Stimulated activated CD8-positive, alpha-beta memory T cell treated with anti-CD3 and anti-CD28 coated beads, Interleukin-7, amount 100 ng/mL, for 4 hours (primary cell): ENCODE measurements at places on chromosomes 3 and 15.

- DNase-seq, result peak; percentile 77
Measured at GRCh38 chr3:45167011-45167911, 21.1 kb upstream of the CDCP1 start.

DNA sequence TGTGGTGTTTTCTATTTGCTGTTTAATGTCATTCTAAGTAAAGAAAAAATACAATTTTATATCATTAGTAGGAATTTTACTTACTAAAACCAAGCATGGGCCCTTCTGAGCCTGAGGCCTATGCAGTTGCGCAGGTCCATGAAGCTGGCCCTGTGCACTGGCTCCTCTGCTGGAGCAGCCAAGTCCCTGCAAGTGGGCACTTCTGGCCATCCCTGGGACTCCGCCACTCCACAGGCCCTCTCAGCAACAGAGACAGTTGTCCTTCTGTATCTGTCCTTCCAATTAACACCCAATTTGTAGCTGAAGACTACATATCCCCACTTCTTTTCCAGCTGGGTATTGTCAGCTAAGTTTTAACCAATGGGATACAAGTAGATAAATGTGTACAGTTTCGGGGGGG, 49.9 kb upstream of the RYK start:
- no peak for DNase-seq

DNA sequence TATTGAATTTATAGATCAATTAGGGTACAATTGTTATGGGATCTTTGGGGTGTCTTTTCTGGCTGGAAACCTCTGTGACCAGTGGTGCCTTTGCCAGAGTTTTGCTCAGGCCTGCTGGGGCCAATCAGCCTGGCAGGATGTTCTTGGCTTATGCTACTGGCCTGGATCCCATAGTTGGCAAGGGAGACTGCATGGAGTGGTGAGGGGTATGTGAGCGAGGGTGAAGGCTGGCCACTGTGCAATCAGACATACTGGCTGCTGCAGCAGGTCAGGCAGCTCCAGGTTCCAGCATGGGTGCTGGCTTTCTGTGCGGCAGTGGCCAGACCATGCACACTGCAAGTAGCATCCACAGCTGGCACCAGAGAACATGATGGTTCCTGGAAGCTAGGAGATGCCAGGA, 1053.2 kb upstream of the GBE1 start:
- DNase-seq, result no peak

DNA sequence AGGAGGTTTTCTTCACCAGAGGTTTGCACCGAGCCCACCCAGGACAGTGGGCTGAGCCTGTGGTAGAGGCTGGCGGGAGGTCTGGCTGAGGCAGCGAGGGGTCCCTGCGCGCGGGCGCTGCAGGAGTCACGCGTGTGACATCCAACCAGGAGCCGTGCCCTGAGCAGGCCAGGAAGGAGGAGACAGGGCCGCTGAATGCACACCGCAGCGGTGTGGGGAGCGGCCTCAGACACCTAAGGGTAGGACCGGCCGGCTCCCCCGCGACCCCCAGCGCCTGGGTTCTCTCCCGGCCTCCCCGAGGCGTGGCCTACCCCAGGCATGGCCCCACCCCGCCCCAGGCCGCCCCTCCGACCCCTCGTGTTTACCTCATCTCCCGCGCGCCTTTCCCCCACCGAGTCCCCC, 412 bp downstream of the SLC41A3 start:
- DNase-seq, result no peak

GRCh38 chr15:86754846-86755245, 675.2 kb downstream of the AGBL1 start:
- DNase-seq, result no peak

DNA sequence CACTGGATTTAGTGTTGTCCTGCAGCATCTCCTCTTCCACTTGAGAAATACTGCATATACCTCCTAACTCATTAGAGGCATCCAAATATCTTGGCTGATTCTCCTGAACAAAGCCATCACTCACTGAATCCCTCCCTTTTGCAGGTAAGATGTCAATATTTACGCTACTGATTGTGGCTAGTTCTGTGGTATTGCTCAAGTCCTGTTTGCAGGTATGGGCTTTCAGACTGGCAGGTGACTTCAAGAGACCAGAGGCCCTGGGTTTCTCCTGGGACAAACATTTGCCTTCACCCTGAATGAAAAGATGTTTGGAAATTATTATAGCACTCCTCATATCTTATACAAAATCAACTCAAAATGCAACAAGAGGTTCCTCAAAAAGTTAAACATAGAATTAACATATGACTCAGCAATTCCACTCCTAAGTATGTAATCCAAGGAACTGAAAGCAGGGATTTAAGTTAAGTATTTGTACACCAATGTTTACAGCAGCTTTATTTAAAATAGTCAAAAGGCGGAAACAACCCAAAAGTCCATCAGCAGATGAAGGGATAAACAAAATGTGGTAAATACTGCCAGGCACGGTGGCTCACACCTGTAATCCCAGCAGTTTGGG, 18.6 kb downstream of the NEK4 start:
- no peak for DNase-seq

- no peak for DNase-seq
Measured at GRCh38 chr3:105622169-105622568, 246.6 kb downstream of the CBLB start.

GRCh38 chr3:89245612-89246011, 138.2 kb downstream of the EPHA3 start:
- DNase-seq, result no peak

DNA sequence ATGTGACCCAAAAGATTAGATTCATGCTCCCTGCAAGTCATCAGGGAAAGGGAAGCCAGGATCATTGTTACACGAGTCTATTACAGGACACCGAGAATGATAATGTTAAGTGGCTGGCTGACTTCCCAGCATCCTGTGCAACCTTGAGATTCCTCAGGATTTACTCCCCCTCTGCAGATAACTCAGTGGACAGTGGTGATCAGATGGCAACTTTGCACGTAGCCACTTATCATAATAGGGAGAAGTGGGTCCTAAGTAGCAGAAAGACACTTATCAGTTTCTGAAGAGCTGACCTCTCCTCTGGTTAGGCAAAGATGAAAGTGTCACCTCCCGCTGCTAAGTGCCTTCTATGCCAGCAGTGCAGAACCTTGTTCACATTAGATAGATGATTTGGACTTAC, 6.7 kb upstream of the TMPRSS7 start:
- no peak for DNase-seq

DNA sequence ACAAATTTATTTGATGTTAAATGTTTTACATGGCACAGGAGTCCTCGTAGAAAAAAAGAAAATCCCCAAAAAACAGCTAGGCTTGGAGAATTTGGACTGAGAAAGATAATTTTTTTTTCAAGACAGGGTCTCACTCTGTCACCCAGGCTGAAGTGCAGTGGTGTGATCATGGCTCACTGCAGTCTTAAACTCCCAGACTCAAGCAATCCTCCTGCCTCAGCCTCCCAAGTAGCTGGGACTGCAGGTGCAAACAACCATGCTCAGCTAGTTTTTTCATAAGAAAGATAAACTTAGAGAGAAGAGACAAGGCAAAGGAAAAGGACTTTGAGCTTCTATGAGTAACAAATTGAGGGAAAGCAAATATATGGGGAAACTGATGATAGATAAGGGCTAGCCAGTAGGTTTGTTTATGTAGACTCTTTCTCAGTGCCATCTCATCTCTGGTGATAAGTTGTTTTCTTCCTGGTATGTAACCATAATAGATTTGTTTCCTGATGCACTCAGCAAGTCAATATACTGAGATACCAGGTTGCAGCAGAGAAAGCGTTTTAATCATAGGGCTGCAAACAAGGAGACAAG, 13.1 kb upstream of the TRMT10C start:
- no peak for DNase-seq

GRCh38 chr15:80219955-80220354, 32.1 kb downstream of the CTXND1 start:
- no peak for DNase-seq

DNA sequence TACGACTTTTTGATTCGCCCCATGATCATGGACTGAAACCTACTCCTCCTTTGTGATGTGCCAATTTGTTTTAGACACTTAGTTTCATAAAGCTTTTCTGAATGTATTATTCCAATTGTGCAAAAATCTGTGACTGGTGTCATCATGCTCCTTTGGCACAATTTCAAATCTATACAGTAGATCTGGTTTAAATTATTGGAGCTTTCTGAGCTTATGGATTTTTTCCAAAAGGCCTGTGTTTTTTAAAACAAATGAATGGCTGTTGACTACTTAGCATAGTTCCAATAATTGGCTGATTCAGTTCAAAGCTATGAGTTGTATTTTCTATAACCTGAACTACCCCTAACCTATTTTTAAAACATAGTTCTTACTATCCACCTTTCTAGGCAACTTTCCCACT, 282.7 kb downstream of the CNTN3 start:
- DNase-seq, result no peak

DNA sequence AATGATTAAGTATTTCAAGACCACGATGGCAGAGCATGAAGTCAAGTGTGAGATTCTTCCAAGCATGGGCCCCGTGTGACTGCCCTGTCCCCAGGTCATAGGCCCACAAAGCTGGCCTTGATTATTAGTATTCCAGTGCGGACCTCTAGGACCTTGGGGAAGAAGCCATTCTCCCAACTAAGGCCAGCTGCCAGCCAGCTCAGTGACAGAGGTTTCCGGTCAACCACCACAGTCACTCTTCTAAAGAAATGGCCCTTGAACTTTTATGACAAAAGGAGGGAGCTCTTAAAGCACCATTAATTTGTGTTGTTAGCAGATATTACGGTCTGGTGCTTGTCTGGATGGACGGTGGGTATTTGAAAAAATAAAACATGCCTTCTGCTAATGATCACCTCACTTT, 28.0 kb downstream of the FAM3D start:
- DNase-seq, result no peak

DNA sequence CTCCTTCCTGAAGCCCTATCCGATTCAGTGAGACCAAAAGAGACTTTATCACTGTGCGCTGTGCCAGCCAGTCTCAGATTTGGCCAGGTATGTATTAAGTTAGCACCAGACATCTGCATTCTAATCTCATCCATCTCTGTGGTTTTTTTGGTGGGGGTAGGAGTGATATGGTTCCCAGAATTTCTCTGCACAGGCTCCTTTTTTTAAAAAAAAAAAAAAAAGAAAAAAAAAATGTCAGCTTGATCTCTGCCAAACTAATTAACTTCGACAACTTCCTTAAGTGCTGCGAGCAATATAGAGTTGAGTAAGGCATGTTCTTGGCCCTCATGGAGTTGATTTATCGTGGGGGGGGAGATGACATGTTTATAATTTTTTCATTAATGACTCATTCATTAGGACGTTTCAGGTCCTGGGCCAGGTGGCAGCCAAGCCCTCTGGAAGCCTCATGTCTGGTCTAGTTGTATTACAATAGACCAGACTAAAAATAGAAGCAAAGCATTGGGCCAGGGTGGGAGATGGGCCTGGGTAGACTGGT, 12.9 kb downstream of the SLCO3A1 start:
- no peak for DNase-seq

- no peak for DNase-seq
Measured at GRCh38 chr15:33533197-33533596, 222.4 kb downstream of the RYR3 start.

- no peak for DNase-seq
Measured at GRCh38 chr3:67866571-67866970, 212.2 kb upstream of the SUCLG2 start.

- no peak for DNase-seq
Measured at GRCh38 chr3:141405591-141405990, 37.3 kb downstream of the ZBTB38 start.

- DNase-seq, result no peak
Measured at GRCh38 chr15:28917791-28918140, 32.0 kb downstream of the APBA2 start.

DNA sequence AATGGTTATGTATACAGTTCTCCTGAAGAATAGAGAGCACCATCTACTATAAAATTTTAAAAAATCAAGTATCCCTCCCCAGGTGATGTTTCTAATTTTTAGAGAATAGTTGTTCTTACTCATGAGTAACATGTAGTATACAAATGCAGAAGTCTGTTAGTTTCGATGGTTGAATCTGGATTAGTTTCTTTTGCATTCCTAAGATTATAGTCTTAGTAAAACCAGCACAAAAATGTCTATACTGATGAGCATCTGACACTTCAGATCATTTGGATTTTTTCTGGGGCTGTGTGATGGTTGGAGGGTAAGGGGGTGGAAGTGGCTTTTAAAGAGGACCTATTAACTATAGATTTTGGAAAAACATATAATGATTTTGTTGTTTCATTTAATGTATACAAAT, 167.3 kb upstream of the SGO1 start:
- no peak for DNase-seq

DNA sequence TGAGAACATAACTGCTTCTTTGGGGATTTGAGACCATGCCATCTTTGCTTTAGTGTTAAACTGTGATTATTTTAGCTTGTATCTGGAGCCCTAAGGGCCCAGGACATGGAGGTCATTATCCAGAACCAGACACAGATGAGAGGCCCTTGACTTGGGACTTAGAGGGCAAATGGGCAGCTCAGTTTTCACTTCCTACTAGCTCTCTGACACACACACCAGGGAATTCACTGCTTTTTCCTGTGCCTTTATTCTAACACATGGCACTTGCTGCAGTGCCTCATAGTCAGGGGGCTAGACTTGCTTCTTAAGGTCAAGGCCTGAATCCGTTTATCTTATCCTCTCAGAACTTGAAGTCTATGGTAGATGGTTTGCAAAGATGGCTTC, 33.3 kb downstream of the AMOTL2 start:
- no peak for DNase-seq

DNA sequence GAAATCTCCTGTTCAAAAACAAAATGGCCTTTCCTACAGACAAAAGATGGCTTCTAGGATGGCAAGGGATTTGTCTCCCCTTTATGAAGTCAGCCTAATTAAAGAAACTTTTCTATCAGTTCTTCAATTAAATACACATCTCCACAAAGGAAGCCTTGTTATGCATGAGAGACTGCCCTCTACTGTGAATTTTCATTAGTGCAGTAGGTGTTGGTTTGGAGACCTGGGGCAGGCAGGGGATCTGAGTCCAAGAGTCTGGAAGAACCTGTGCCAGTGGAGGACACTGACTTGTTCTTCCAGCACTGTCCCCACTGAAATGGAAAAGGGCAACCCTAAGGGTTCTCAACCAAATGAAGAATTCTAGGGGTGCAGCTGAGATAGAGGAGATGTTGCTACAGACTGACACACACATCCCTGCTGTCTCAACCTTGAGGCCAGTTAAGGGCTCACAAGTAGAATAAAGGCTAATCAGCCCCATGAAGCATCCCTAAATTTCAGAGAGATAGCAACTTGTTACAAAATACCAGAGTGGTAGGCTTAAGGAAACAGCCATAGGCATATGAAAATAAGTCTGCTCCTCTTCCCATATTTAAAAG, 174.0 kb upstream of the PRICKLE2 start:
- no peak for DNase-seq

DNA sequence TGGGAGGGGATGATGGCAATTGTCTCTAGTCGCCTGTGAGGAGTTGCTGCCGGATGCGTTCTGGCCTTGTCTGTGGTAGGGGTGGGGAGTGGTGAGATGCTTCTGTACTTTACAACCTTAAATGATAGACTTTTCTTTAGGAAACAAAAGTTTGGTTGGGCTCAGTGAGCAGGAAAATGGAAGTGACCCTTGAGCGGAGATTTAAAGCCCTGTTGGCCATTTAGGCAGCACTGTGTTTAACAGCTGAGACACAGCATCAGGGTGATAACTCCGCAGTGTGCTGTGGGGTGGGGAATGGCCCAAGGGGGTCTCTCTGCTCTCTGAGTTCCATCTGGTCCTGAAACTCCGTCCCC, 36.6 kb downstream of the SPSB4 start:
- no peak for DNase-seq

- no peak for DNase-seq
Measured at GRCh38 chr15:25346371-25346770, 92.5 kb downstream of the UBE3A start.

- DNase-seq, result no peak
Measured at GRCh38 chr15:86915811-86916331, 836.2 kb downstream of the AGBL1 start.
